Calu3 (cell line): ENCODE measurements at places on chromosomes 1 and 21. TPM values are rescaled to one million over a fixed set of nuclear protein-coding genes. Genes with fewer than 3 reads are reported as not detected.

DNA sequence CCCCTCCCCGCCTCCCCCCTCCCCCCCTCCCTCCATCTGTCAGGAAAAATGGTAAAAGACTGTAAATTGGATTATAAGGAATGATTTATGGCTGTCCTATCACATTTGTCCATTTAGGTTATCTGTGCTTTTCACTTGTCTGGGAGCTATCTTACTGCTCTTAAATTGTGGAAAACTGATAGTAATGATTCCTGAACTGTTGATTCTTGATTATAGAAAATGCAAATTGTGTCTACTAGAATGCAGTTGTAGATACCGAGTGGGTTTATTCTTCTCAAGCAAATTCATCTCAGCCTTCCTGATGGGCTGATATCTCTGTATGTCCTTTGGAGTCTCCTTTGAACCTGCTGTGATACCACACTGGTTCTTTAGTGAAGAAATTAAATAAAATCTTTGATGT, 12.3 kb downstream of the RYR2 start:
- no peak for DNase-seq

GRCh38 chr1:86502721-86503405, 34.1 kb downstream of the CLCA1 start:
- peak; percentile 46 for DNase-seq

- DNase-seq = no peak
Observed at GRCh38 chr1:175742790-175743459, 470 bp downstream of the TNR start.

DNA sequence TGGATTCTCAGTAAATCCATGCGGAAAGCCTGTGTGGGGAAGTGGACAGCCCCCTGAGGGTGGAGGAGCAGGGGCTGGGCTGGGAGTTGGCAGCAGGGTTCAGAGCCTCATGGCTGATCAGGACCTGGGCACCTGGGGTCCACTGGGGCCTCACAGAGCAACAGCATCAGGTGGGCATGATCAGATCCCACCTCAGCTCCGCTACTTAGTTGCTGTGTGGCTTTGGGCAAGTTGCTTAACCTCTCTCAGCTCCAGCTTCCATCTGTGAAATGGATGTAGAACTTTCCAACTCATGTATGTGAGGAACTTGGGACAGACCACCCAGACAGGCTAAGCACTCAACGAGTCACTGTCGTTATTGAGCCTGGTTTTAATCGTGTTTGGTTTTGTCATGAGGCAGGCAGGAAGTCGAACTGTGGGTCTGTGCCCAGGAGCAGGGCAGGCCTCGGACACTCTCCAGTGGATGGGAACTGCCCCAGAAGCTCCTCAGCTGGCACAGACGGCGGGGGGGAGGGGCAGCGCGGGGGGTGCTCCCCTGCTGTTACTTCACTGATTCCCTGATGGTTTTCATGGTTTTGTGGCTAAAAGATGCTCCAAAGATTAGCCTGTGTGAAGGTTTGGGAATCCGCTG, 155.8 kb upstream of the TMEM51 start:
- DNase-seq = no peak

The RNU1-3 gene
- total RNA-seq = 1,678 and 1,905 TPM in 2 replicates

DNA sequence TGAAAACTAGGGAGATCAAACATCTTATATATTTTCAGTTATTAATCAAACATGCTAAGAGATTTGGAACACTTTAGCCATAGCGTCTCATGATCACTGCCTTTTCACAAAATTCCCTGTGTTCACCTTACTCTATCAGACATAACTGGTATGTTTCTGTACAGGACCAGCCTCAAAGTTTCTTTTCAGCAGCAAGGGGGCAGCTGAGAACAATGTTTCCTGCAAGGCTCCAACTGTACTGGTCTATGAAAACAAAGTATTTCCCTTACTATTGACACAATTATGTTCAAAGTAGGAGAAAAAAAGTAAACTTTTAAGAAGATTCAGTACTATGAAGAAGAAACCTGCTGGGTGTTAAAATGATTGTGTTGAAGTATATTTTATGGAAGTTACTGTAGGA, 98.5 kb downstream of the ATF6 start:
- DNase-seq = no peak

GRCh38 chr1:65979136-65980044, 186.7 kb downstream of the PDE4B start:
- peak; percentile 53 for DNase-seq

The KIF26B gene
- total RNA-seq = 0.86 and 1.1 TPM in 2 replicates

GRCh38 chr1:181263444-181263843, 174.9 kb downstream of the IER5 start:
- no peak for DNase-seq
